ENCODE measurements at places on chromosomes 4 and X.

DNA sequence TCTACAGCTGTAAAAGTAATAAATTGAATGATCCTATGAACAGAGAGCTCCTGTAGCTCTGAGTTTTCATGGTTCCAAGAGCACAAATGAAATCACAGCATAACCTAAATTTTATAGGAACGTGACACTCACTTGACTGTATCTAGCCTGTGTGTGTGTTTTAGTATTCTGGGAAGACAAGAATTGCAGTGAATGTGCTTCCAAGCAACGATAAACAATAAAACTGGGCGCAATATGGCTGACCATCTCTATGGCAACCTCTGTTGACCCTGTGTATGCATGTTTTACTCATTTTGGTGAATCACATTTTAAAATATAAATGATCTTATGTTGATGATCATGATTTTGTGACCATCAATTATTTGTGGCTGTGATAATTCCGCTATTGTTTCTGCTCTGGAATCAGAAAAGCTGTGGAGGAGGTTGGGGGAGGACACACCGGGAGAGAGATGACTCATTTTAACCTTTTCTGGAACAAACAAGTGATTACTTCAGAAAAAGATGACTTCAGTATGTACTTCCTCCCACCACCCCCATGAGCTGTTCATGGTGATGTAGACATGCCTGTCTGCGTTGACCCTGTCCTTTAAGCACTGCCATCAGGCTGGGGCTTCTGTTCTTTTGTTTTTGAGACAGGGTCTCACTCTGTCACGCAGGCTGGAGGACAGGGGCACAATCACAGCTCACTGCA is 31.8 kb downstream of the USP11 start:
- peak; percentile 58 for DNase-seq

DNA sequence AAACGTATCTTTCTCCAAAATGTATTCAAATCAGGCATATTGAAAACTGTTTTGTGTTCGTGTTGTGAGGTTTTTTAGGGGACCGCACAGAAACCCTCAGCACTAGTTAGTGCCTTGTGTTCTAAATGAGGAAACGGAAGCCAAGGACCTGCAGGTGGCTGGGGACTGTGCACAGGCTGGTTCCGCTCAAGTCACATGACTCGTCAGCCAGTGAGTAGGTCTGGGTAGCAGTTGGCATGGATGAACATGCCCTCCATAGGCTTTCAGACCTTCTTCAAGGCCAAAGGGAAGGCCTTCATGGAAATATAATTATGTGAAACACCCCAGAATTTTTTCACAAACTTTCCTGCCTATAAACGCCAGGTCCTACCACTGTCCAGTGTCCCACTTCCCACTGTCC is 1.3 kb upstream of the F11 start:
- DNase-seq, result no peak

DNA sequence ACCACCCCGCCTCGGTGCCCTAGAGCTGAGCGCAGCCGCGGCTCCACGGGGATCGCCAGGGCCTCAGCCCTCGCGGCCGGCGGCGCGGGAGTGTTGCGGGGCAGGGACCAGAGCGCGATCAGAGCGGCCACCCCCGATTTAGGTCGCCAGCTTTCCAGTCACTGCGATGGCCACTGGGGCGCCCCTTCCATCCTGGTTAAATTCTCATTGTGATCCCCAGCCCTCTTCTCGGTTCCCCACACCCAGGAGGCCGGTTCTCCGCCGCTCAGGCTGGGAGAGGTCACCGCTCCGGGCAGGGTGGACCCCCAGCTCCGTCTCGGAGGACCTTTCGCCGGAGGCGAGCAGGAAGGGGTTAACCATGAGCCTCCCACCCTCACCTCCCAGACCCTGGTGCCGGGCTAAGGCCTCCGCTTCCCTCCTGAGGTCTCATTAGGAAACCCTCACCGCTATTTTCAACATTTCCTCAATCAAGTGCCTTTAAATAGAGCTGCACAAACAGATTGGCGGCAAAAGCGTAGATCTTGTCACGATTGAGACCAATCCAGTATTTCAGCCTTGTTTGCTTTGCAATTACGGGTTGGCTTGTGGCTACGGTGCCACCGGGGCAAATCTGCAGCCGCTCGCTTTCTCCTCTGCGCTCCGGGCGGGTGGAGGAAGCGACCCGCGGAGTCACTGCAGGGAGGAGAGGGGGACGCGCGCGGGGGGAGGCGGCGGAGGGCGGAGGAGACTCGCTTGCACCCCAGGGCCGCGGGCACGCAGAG is 8.3 kb upstream of the HAND2 start:
- DNase-seq, result no peak

GRCh38 chrX:41468647-41469323 is 21.6 kb downstream of the NYX start:
- DNase-seq, result no peak

GRCh38 chr4:87196927-87197326 is 23.5 kb downstream of the KLHL8 start:
- DNase-seq, result no peak

DNA sequence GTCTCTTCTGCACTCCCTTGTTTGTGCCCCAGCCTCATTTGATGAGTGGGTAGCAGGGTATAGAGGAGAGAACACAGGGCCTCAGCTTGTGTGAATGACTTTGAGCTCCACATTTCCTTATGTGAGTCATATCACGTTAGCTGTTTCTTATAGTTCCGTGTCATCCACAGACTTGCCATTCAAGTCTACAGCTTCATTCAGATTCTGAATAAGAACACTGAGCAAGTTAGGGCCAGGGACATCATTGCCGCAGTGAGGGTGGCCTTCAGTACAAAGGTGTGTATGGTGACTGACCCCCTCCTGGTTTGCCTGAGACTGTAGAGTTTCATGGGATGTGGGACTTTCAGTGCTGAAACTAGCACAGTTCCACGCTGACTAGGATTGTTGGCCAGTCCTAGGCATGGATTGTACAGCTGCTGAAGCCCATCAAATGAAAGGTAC is 23.6 kb downstream of the KLF3 start:
- DNase-seq, result peak; percentile 69

GRCh38 chrX:97479106-97479890 is 595.6 kb downstream of the RPA4 start:
- DNase-seq, result no peak

Data from activated CD4-positive, alpha-beta T cell treated with anti-CD3 and anti-CD28 coated beads, Interleukin-10, Interleukin-2, amounts not matched to agents 100 ng/mL and 50 ng/mL, durations not matched to agents 16 hours and 8 hours (primary cell).